ENCODE measurements at places on chromosomes 2 and 18.

GRCh38 chr2:85900366-85900765, 11.6 kb upstream of the ST3GAL5 start:
- no peak for DNase-seq

DNA sequence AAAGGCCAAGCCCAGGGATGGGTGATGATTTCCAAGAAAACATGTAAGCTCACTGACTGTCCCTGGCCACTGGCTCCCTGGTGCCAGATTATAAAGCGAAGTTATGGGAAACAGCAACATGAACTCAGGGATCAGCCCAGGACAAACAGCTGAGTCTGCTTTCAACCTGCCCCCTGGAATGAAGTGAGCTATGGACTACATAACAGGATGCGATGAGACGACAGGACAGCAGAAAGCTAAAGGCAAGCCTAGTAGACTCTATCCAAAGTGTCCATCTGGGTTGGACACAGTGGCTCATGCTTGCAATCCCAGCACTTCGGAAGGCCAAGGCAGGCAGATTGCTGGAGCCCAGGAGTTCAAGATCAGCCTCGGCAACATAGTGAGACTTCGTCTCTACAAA, 16.6 kb upstream of the KCMF1 start:
- no peak for DNase-seq

GRCh38 chr2:45285771-45286390, 276.6 kb upstream of the SIX2 start:
- DNase-seq = no peak

DNA sequence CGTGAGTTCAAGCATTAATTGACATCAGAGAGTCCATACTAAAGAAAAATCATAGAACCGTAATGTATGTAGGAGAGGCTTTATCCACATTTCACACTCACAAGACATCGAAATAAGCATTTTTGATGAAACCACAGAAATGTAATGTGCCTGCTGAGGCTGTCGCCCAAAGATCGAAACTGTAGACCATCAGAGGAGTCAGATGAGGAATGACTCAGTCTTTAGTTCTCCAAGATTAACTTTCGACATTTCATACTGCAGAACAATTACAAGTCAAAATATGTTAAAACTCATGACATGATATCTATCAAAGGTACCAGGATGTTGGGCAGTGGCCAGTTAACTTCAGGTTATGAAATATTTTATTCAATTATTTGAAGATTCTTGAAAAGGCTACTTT, 79.6 kb downstream of the RAB31 start:
- DNase-seq = no peak
